Hematopoietic multipotent progenitor cell treated with erythropoietin and hydrocortisone succinate and interleukin-3 and kit ligand, for 4 days (in vitro differentiated cells): ENCODE measurements at places on chromosomes 3 and 15.

GRCh38 chr3:179706233-179706632 lies 53.4 kb downstream of the USP13 start:
- no peak for DNase-seq

- no peak for DNase-seq
Measured at GRCh38 chr3:57946970-57947381, 61.2 kb upstream of the FLNB start.

- no peak for DNase-seq
Measured at GRCh38 chr3:1969281-1969680, 129.4 kb upstream of the CNTN4 start.

GRCh38 chr15:90810354-90810753 lies 58.0 kb upstream of the FURIN start:
- DNase-seq = no peak
